K562 (cell line): ENCODE measurements at places on chromosomes 2 and 18.

GRCh38 chr2:102033750-102034682 lies 42.3 kb downstream of the IL1R2 start:
- H3K4me3 ChIP-seq: no peak overlapping the region
- H3K27me3 ChIP-seq: no peaks in the 10 kb centered on the region
- DNase-seq: no peak
- H3K4me1 ChIP-seq: peaks cover 21% of the 10 kb centered on the region

DNA sequence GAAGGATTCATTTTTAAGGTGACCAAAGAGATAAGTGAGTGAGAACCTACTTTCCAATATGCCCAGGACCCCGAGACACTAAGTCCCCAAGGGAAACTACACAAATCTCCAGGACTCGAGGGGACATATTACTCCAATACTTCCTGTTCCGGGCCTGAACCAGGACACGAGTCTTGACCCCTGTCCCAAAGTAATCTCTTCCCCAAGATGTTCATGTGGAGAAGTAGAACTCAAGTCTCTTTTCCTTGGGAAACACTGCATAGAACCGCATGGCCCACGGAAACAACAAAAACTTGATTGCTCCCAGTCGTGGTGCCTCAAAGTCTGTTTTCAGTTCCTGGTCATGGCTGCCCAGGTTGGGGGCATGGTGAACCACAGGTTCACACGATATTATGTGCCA lies 87.2 kb upstream of the ZEB2 start:
- no peak overlapping the region for H3K4me3 ChIP-seq
- no peaks in the 10 kb centered on the region for H3K27me3 ChIP-seq
- no peaks in the 10 kb centered on the region for H3K36me3 ChIP-seq
- no peak for DNase-seq

GRCh38 chr2:10135296-10136089 lies 13.0 kb downstream of the RRM2 start:
- no peak overlapping the region for H3K27ac ChIP-seq
- peak; percentile 38 for DNase-seq
- no peak overlapping the region for H3K4me3 ChIP-seq
- H3K27me3 ChIP-seq: no peaks in the 10 kb centered on the region
- peaks cover 15% of the 10 kb centered on the region for H3K4me1 ChIP-seq

- H3K4me3 ChIP-seq: no peak overlapping the region
- peaks cover 45% of the 10 kb centered on the region for H3K27me3 ChIP-seq
- no peak overlapping the region for H3K27ac ChIP-seq
- no peaks in the 10 kb centered on the region for H3K4me1 ChIP-seq
These were observed 25.6 kb downstream of the SIX3 start for GRCh38 chr2:44967056-44967455.

- no peaks in the 10 kb centered on the region for H3K4me1 ChIP-seq
- H3K27me3 ChIP-seq: no peaks in the 10 kb centered on the region; the same call in 2 of the 3 replicates
- H3K36me3 ChIP-seq: no peaks in the 10 kb centered on the region
- no peak overlapping the region for H3K4me3 ChIP-seq
- no peak for DNase-seq
These were observed 206.1 kb downstream of the FAM210A start for GRCh38 chr18:13520306-13520705.

- H3K4me3 ChIP-seq: no peak overlapping the region
- no peak for DNase-seq
- H3K27me3 ChIP-seq: no peaks in the 10 kb centered on the region
- H3K27ac ChIP-seq: no peak overlapping the region
- H3K36me3 ChIP-seq: no peaks in the 10 kb centered on the region
- no peaks in the 10 kb centered on the region for H3K4me1 ChIP-seq
These were observed 470.6 kb downstream of the LRP1B start for GRCh38 chr2:141660232-141660631.
